Uterus (tissue), 4 donors: ENCODE measurements at places on chromosomes 2 and 18. TPM values are rescaled to one million over a fixed set of nuclear protein-coding genes. Genes with fewer than 3 reads are reported as not detected.

- H3K27ac ChIP-seq: no peak overlapping the region
- DNase-seq: no peak
- no peak overlapping the region for H3K4me3 ChIP-seq
- H3K27me3 ChIP-seq: no peaks in the 10 kb centered on the region
- no peaks in the 10 kb centered on the region for H3K36me3 ChIP-seq
Measured at GRCh38 chr2:5121642-5122041, 570.5 kb upstream of the SOX11 start.

- H3K36me3 ChIP-seq: no peaks in the 10 kb centered on the region
- H3K27ac ChIP-seq: no peak overlapping the region
- H3K4me3 ChIP-seq: no peak overlapping the region
- no peaks in the 10 kb centered on the region for H3K27me3 ChIP-seq
- no peak for DNase-seq
Measured at GRCh38 chr18:51852681-51853080, 487.3 kb upstream of the DCC start.

DNA sequence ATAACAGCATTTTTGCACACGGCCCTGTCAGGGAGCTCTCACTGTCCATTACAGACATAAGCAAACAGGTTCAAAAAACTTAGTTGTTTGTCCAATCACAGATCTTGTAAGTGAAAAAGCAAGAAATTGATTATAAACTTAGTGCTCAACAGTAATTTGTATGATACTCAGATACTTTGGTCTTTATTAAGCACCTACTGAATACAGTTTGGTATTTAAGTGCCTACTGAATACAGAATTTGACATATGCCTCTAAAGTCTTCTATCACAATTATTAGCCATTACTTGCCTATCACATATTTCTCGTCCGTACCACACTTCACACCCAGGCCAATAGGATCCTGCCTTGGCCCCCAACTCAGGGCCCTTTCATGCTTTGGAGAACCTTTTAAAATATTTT, 283.1 kb downstream of the SUCLG1 start:
- no peaks in the 10 kb centered on the region for H3K36me3 ChIP-seq
- H3K4me3 ChIP-seq: no peak overlapping the region
- H3K27ac ChIP-seq: no peak overlapping the region
- H3K4me1 ChIP-seq: no peaks in the 10 kb centered on the region
- no peaks in the 10 kb centered on the region for H3K27me3 ChIP-seq

DNA sequence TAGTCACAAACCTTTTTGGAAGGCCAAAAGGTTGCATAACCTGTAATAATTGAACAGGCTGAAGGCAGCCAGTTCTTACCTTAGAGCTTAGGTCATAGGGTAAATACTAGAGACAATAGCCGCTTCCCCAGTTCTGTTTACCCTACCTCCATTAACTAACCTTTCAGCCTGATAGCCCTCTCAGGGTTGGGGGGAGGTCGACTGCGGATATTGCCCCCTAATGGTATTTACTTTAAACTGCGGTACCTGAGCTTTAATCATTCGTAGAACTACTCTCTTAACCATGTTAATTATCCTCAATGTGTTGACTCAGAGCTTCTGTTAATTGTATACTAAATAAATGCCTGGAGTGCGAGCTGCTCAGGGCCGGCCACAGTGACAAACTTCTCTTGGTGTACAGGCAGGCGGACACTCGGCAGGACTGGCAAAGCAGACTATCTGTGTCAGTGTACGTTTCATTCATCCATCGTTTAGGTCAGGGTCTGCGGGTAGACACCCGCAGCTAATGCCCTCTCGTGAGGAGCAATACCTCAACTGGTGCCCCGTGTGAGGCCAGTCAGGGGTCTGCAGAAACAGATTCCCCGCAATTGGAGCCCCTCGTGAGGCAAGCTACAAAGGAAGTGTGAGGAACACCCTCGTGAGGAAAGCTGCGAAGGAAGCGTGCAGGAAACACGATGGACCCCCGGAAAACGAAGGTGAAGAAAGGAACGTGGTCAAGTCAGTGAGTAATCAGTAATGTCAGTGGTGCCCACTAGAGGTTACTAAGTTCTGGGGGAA, 115.3 kb upstream of the SCN7A start:
- no peaks in the 10 kb centered on the region for H3K27me3 ChIP-seq
- H3K4me1 ChIP-seq: no peaks in the 10 kb centered on the region
- H3K36me3 ChIP-seq: no peaks in the 10 kb centered on the region
- no peak for DNase-seq

DNA sequence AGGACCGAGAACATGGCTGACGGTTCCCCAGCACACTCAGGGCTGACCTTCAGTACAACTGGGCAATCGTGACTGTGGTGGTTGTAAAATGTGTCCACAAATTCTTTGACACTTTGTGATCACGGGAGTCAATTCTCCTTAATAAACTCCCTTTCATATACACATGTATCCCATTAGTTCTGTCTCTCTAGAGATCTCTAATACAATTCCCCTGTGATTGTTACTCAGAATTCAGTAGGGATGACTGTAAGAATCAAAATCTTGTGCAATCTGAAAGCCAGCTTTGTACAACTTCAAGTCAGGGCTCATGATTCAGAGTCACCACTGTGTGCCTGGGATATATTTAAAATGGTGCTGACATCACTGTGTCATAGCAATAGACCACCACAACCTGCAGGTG, 89.5 kb upstream of the LMAN1 start:
- H3K4me3 ChIP-seq: no peak overlapping the region
- no peak for DNase-seq
- no peaks in the 10 kb centered on the region for H3K36me3 ChIP-seq
- no peaks in the 10 kb centered on the region for H3K27me3 ChIP-seq
- H3K27ac ChIP-seq: no peak overlapping the region

TMEM127 gene
- 22.8 TPM for total RNA-seq

ABCG5 gene
- total RNA-seq: not detected

CGREF1 gene
- total RNA-seq: 2.3 TPM

DSG4 gene
- total RNA-seq: not detected

CCDC195 gene
- not detected for total RNA-seq

MEIS1 gene
- total RNA-seq: 418 TPM

PDCL3 gene
- 10.0 TPM for total RNA-seq

PTPRN gene
- not detected for total RNA-seq

GALR1 gene
- not detected for total RNA-seq
